Type B pancreatic cell (in vitro differentiated cells): ENCODE measurements at places on chromosomes 5 and 9. TPM values are rescaled to one million over a fixed set of nuclear protein-coding genes. Genes with fewer than 3 reads are reported as not detected.

DNA sequence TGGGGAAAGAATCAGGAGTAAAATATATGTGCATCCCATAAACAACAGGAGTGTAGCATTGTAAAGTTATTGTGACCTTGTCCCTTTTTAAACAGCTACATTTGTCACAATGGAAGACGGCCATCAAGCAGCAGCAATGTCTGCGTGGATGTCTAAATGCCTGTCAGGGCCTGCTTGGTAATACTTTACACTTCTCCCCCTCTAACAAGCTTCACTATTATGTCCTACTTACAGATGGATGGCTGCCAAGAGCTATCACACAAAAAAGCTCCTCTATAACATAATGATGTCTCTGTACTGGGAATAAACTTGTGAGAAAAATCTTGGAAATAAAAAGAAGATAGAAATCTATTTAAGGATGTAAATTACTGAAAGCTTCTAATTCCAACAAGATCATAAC lies 213.0 kb downstream of the FBXL17 start:
- no peak for DNase-seq
- H3K4me3 ChIP-seq = no peak overlapping the region
- no peaks in the 10 kb centered on the region for H3K27me3 ChIP-seq
- no peaks in the 10 kb centered on the region for H3K36me3 ChIP-seq

DNA sequence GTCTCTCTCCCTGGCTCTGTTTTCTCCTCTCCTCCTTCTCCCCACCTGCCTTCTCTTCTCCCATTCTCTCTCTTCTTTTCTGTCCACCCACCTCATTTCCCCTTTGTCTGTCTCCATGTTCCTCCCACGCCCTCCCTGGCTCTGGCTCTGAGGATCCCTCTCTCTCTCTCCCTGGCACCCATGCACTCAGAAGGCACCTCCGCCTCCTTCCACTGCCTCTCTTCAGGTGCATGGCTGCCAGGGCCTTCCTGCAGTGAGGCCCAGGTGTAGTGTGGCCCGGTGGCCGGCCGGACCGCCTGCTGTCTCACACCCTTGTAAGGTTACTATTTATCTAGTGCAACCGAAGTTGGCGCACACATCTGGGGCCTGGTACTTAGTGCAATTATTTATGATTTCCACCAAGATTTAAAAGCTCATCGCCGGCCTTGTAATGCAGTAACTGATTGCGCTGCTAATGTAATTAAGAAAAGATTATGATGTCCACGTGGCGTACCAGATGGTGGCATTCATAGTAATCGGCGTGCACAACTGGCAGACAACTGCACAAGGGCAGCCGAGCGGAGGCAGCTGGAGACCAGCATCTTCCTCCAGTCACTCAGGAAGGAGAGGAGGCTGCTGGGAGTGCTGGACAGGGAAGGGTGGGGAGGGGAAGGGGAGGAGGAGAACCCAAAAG lies 50.4 kb upstream of the MVB12B start:
- H3K36me3 ChIP-seq = no peaks in the 10 kb centered on the region
- H3K4me3 ChIP-seq = no peak overlapping the region
- peaks cover 18% of the 10 kb centered on the region for H3K27me3 ChIP-seq
- DNase-seq = no peak

GRCh38 chr5:120103495-120103894 lies 360.6 kb upstream of the PRR16 start:
- H3K27me3 ChIP-seq = peaks cover 3% of the 10 kb centered on the region
- H3K4me3 ChIP-seq = no peak overlapping the region
- H3K36me3 ChIP-seq = no peaks in the 10 kb centered on the region
- DNase-seq = no peak

DNA sequence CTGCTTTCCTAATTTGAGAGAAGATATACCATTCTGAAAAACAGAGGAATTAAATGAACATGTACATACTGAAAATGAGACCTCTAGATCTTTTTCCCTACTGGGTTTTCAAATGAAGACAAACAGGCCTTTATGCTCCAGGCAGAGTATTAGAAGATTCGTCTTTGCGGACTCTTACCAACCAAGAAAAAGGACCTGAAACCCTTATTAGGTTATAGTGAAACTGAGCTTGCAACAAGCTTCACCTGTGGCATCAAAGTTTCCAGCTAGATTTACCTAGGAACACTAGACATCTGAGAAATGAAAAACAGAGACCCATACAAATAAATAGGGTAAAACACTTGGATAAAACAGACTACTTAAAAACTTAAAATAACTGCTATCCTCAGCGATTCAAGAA lies 46.3 kb downstream of the SMIM15 start:
- no peaks in the 10 kb centered on the region for H3K36me3 ChIP-seq
- no peaks in the 10 kb centered on the region for H3K4me1 ChIP-seq
- H3K27me3 ChIP-seq = no peaks in the 10 kb centered on the region
- no peak overlapping the region for H3K4me3 ChIP-seq
- H3K27ac ChIP-seq = no peak overlapping the region
- DNase-seq = no peak

- H3K36me3 ChIP-seq = peaks cover 6% of the 10 kb centered on the region
- peak overlapping the region; percentile 97 for H3K27ac ChIP-seq
- H3K4me1 ChIP-seq = peaks cover 27% of the 10 kb centered on the region
- no peak for DNase-seq
- no peaks in the 10 kb centered on the region for H3K27me3 ChIP-seq
- peak overlapping the region; percentile 3 for H3K4me3 ChIP-seq
Observed at GRCh38 chr9:2243666-2244555, 228.8 kb downstream of the SMARCA2 start.

- no peak for DNase-seq
- H3K27me3 ChIP-seq = no peaks in the 10 kb centered on the region
- peaks cover 28% of the 10 kb centered on the region for H3K4me1 ChIP-seq
- H3K27ac ChIP-seq = peak overlapping the region; percentile 91
- H3K4me3 ChIP-seq = peak overlapping the region; percentile 93
- H3K36me3 ChIP-seq = peaks cover 4% of the 10 kb centered on the region
Observed at GRCh38 chr5:157857816-157858526, 974 bp downstream of the CLINT1 start.

GRCh38 chr5:180869587-180869986 lies 8.5 kb upstream of the ZFP62 start:
- no peak overlapping the region for H3K4me3 ChIP-seq
- H3K4me1 ChIP-seq = peaks cover 10% of the 10 kb centered on the region
- H3K36me3 ChIP-seq = no peaks in the 10 kb centered on the region
- peaks cover 31% of the 10 kb centered on the region for H3K27me3 ChIP-seq
- no peak for DNase-seq
- H3K27ac ChIP-seq = no peak overlapping the region

DNA sequence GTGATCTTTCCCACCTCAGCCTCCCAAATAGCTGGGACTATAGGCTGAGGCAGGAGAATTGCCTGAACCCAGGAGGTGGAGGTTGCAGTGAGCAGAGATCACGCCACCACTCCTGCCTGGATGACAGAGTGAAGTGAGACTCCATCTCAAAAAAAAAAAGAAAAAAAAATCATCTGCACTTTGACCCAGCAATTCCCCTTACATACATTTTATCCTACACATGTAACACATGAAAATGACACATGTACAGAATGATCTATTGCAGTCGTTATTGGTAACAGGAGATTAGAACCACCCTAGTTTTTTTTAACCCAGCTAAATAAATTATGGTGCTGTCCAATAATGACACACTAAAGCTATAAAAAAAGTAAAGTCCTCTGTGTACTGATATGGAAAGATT lies 14.2 kb downstream of the RUFY1 start:
- DNase-seq = no peak
- H3K36me3 ChIP-seq = peaks cover 16% of the 10 kb centered on the region
- H3K27me3 ChIP-seq = no peaks in the 10 kb centered on the region
- no peaks in the 10 kb centered on the region for H3K4me1 ChIP-seq
- no peak overlapping the region for H3K4me3 ChIP-seq

DNA sequence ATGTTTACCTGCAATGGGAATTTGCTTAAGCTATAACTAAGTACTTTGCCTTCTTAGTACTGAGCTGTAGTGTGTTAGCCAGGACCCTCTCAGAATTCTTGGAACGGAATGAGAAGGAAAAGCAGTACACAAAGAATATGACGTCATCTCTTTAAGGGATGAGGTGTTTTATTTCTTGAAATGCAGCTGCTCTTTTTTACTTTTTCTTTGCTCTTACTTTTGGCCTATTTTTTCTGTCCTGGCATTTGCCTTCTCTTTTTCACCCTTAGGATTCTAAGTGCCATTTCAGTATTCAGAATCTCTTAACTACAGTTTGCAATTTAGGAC lies 10.1 kb downstream of the KIF2A start:
- H3K4me3 ChIP-seq = no peak overlapping the region
- H3K36me3 ChIP-seq = peaks cover 3% of the 10 kb centered on the region
- DNase-seq = no peak
- H3K27me3 ChIP-seq = no peaks in the 10 kb centered on the region
- no peak overlapping the region for H3K27ac ChIP-seq

DNA sequence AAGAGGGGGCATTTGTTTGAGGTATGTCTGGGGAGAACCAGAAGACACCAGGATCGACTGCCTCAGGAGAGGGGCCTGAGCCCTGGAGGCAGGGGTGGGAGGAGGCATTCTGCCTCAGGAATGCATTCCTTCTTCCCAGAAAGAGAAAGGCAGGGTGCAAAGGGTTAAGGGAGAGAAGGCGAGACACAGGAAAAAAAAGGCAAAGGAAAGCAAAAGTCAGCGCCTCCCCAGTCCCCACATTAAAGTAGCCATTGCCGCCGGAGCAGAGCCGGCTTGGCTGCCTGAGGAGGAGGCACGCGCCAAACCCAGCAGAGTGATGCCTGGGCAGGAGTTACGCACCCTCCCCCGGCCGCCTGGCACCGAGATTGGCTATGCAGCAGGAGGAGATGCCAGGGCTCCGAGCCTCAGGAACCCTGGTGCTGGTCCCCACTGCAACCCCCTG lies 123.8 kb upstream of the PHYKPL start:
- peak overlapping the region; percentile 61 for H3K27ac ChIP-seq
- peaks cover 53% of the 10 kb centered on the region for H3K4me1 ChIP-seq
- no peaks in the 10 kb centered on the region for H3K36me3 ChIP-seq
- H3K27me3 ChIP-seq = peaks cover 22% of the 10 kb centered on the region

DNA sequence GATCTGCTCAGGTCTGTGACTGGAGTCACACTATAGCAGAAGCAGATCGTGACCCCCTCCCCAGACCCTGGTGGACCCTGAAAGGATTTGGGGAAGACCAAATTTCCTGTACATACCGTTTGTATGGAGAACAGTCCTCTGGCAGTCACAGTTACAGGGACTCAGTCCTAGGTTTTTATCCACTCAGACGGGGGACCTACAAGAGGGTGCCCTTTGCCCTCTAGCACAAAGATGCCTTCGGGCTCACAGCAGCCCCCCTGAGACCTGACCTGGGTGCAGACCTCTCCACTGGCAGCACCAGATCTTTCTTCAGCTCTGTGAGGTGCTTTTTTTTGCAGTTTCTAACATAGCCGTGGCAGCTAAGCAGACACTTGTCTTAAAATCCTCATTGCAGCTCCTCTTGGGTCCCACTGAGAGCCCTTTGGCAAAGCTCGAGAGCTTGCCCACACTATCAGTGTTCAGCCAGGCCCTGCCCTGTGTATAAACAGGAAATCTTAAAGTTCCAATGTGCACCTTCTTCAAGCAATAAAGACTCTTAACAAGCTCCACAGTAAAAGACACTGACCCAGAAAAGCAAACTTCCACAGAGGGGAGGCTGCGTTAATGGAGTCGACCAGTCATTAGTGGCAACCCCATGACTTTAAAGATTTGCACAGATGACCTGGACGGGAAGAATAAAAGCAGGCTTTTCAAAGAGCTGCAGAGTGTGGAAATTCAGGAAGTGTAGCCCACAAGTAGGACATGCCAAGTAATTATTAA lies 71.8 kb upstream of the LHFPL2 start:
- H3K27me3 ChIP-seq = no peaks in the 10 kb centered on the region
- peaks cover 13% of the 10 kb centered on the region for H3K4me1 ChIP-seq
- no peak for DNase-seq
- H3K27ac ChIP-seq = peak overlapping the region; percentile 59
- H3K4me3 ChIP-seq = no peak overlapping the region

- H3K36me3 ChIP-seq = peaks cover 3% of the 10 kb centered on the region
- peak overlapping the region; percentile 58 for H3K27ac ChIP-seq
- H3K4me3 ChIP-seq = peak overlapping the region; percentile 26
- DNase-seq = no peak
- H3K27me3 ChIP-seq = no peaks in the 10 kb centered on the region
Observed at GRCh38 chr5:139105621-139106071, 92.5 kb downstream of the SIL1 start.

DNA sequence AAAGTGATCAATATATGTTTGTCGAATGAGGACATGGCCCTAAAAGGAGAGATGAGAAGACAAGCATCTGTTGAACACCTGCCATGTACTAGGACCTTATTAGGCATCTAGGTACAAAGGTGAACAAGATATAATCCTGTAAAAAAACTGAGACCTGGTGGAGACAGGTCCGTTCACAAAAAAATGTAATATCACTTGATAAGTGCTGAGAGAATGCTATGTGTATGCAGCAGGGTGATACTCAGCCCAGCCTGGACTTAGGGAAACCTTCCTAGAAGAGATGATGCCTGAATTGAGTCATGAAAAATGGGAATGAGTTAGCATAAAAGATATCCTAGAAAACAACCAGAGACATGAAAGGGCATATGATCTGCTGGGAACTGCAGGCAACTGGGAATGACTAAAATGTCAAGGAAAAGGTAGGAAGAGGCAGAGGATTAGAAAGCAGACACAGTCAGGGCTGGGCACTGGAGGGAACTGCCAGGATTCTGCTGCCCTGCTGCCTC lies 108.5 kb downstream of the ADRB2 start:
- H3K36me3 ChIP-seq = no peaks in the 10 kb centered on the region
- H3K4me1 ChIP-seq = peaks cover 3% of the 10 kb centered on the region
- no peak overlapping the region for H3K4me3 ChIP-seq
- H3K27ac ChIP-seq = no peak overlapping the region
- DNase-seq = no peak

- no peak overlapping the region for H3K27ac ChIP-seq
- H3K4me3 ChIP-seq = no peak overlapping the region
- peaks cover 13% of the 10 kb centered on the region for H3K4me1 ChIP-seq
Observed at GRCh38 chr9:99042620-99043019, 62.3 kb upstream of the TGFBR1 start.

- H3K27me3 ChIP-seq = no peaks in the 10 kb centered on the region
- H3K4me3 ChIP-seq = no peak overlapping the region
- DNase-seq = no peak
- H3K27ac ChIP-seq = no peak overlapping the region
Observed at GRCh38 chr5:155471027-155471426, 457.5 kb downstream of the KIF4B start.

DNA sequence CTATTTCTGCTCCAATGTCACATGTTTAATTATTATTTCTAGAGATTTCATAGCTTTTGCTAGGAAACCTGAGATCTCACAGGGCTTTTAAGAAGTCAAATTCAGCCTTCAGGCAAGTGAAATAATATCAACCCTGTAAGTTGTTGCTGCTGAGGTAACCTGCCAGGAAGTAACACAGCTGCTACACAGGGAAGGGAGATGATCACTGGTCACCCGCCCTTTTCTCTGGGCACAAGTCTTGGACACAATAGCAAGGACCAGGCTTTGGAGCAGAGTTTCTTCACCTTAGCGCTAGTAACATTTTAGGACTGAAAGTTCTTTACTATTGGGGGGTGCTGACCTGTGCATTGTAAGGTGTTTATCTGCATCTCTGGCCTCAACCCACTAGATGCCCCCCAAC lies 50.1 kb downstream of the PTTG1 start:
- no peaks in the 10 kb centered on the region for H3K27me3 ChIP-seq
- no peaks in the 10 kb centered on the region for H3K36me3 ChIP-seq
- H3K4me1 ChIP-seq = peaks cover 29% of the 10 kb centered on the region
- DNase-seq = no peak
- H3K27ac ChIP-seq = no peak overlapping the region

The SLC1A3 gene
- 15.3 and 93.2 TPM in 2 replicates for total RNA-seq

The NUTM2F gene
- not detected in 2 replicates for total RNA-seq

The FCN1 gene
- total RNA-seq = not detected in 2 replicates

The FAM200C gene
- 6.2 and 8.1 TPM in 2 replicates for total RNA-seq

The XPA gene
- 11.6 and 13.7 TPM in 2 replicates for total RNA-seq

The CER1 gene
- 0.38 and 0.99 TPM in 2 replicates for total RNA-seq

The LHX6 gene
- 0.48 and 10.0 TPM in 2 replicates for total RNA-seq

The PPP3R2 gene
- total RNA-seq = 0.07 and 0.22 TPM in 2 replicates

The RANBP17 gene
- total RNA-seq = 22.0 and 24.1 TPM in 2 replicates

The ADGRV1 gene
- total RNA-seq = 13.6 and 29.5 TPM in 2 replicates

The GFRA3 gene
- 1.8 TPM in 2 replicates for total RNA-seq

The PRLR gene
- total RNA-seq = 6.7 and 10.0 TPM in 2 replicates

The FBN2 gene
- total RNA-seq = 62.5 and 186 TPM in 2 replicates
